ENCODE measurements at places on chromosomes 4 and X.
A peak's percentile ranks its signal among the peaks of the same experiment; 100 is the strongest.

DNA sequence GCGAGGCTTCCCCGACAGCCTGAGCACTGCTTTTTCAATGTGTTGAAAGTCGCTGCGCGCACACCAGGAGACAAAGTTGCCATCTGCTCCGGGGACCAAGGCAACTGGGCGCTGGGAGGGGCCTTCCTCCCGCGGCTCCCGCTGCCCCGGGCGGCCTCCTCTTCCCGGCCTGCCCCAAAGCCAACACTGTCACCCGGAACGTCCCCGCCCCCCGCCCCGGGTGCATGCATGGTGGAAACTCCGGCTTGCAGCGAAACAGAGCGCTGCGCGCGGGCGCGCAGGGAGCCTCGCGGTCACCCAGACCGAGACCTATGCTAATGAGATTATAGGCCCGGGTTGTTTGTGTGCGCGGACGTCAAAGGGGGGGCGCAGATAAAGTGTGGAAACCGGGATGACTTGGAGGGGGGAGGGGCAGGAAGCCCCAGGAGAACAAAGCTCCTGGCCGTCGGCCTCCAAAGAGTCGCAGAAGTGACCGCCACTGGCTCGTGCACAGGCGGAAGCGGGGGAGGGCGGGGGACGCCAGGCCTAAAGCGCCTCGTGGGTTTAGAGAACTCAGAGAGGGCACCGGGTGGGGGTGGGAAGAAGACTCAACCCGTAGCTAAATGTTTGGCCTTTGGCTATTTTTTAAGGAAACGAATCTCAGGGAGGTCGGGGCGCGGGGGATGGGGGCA lies 88.8 kb downstream of the BCOR start:
- no peak for DNase-seq

GRCh38 chrX:16124201-16124600 lies 836 bp downstream of the GRPR start:
- no peak for DNase-seq

DNA sequence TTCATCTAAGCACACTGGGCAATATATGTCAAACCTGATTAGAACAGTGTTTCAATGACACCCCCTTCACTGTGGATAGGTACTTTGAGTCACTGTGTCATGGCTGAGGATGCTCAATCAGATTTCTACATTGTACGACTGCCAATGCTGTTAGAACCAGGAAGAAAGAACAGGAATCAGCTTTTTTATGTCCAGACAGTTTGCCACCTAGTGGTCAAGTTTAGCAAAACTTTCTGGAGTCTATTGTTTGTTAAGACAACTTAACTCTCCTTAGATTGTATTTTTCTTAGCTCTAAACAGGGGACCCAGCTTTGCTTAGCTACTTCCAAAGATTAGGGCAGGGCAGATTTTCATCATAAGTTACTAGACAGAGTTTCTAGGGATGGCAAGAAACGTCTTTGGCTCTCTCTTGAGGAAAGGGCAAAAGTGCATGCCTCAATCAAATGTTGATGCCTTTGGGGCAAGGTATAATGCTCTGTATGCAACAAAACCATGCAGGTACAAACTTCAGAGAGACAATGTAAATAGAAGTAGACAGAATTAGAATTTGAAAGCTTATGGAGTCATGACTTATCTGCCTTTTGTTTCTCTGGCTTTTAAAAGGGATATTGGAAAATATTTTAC lies 40.5 kb upstream of the BMP3 start:
- DNase-seq, result peak; percentile 42

- DNase-seq, result no peak
Measured at GRCh38 chr4:7917669-7918068, 22.0 kb downstream of the AFAP1 start.

GRCh38 chrX:119266364-119266995 lies 30.4 kb downstream of the PGRMC1 start:
- DNase-seq, result no peak

DNA sequence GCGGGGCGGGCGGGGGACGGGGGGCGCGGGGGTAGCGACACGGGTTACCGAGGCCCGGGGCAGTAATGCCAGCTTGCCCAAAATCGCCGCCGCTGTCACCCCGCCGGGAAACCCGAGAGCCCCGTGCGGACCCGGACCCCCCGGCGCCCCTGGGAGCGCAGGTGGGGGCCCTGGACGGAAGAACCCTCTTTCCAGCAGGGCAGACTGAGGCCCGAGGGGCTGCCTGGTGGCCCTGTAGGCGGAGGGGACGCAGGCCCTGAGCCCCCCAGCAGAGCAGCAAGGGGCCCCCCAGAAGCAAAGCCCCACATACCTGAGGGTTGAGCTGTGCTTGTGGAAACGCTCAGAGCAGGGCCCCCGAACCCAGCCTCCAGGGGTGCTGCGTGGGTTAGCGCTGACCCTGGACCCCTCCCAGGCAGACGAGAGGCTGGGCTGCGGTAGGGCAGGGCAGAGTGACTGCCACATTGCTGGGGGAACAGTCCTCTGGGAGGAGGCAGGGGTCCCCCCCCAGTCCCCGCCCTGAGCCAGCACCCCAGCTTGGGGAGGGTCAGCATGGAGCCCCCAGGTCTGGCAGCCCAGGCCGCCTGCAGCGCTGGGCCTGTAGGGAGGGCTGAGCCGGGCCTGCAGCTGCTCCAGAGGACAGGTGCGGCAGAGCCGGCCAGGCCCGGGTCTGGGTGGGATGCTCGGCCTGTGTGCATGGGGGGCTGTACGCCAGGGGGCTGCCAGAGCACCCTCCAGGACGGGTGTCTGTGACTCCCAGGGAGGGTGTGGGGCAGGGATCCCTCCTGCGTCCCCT lies 646 bp downstream of the DOK7 start:
- DNase-seq, result no peak

- no peak for DNase-seq
Measured at GRCh38 chrX:38654302-38654701, 93.0 kb downstream of the TSPAN7 start.

DNA sequence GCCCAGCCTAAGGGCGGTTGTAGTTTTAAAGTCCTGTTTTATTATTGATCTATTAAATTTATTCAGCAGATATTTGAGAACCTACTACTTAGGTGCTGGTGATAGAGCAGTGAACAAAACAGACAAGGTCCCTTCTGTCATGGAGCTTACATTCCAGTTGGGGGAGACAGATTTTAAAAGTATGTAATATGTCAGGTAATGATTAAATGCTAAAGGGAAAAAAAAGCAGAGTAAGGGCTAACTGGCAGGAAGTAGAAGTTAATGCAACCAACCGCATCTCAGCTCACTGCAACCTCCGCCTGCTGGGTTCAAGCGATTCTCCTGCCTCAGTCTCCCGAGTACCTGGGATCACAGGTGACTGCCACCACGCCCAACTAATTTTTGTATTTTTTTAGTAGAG lies 7.8 kb upstream of the MCUB start:
- DNase-seq, result no peak

GRCh38 chr4:156969101-156969500 lies 2.5 kb downstream of the PDGFC start:
- no peak for DNase-seq

- no peak for DNase-seq
Measured at GRCh38 chr4:932713-933070, 432 bp downstream of the TMEM175 start.

- no peak for DNase-seq
Measured at GRCh38 chrX:9341291-9342201, 123.3 kb upstream of the TBL1X start.

DNA sequence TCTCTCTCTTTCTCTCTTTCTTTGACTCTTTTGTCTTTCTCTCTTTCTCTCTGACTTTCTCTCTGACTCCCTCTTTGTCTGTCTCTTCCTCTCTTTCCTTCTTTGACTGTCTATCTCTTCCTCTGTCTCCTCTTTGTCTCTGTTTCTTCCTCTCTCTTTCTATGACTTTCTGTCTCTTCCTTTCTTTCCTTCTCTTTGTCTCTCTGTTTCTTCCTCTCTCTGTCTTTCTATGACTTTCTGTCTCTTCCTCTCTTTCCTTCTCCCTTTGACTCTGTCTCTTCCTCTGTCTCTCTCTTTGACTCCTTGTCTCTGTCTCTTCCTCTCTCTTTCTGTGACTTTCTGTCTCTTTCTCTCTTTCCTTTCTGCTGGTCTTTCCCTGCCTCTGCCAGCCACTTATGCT lies 38.7 kb downstream of the HNRNPD start:
- no peak for DNase-seq

DNA sequence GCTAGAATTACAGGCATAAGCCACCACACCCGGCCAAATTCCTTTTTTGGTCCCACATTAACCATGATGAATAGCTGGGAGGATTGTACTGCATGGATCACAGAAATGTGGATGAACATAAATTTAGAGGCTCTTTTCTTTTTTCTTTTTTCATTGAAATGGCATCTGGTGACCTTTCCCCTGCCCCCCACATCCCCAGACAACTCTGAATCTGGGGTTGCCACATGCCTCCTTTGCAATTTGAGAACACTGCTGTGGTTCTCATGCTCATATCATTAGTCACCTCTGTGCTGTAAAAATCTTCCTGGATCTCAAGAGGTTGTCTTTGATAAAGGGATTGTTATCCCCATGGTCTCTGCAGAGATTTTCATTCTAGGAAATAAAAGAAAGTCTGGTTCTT lies 22.8 kb upstream of the FMR1NB start:
- DNase-seq, result no peak

GRCh38 chr4:138097912-138098600 lies 144.1 kb downstream of the SLC7A11 start:
- no peak for DNase-seq

GRCh38 chrX:56733459-56734046 lies 4.5 kb downstream of the NBDY start:
- peak; percentile 3 for DNase-seq

DNA sequence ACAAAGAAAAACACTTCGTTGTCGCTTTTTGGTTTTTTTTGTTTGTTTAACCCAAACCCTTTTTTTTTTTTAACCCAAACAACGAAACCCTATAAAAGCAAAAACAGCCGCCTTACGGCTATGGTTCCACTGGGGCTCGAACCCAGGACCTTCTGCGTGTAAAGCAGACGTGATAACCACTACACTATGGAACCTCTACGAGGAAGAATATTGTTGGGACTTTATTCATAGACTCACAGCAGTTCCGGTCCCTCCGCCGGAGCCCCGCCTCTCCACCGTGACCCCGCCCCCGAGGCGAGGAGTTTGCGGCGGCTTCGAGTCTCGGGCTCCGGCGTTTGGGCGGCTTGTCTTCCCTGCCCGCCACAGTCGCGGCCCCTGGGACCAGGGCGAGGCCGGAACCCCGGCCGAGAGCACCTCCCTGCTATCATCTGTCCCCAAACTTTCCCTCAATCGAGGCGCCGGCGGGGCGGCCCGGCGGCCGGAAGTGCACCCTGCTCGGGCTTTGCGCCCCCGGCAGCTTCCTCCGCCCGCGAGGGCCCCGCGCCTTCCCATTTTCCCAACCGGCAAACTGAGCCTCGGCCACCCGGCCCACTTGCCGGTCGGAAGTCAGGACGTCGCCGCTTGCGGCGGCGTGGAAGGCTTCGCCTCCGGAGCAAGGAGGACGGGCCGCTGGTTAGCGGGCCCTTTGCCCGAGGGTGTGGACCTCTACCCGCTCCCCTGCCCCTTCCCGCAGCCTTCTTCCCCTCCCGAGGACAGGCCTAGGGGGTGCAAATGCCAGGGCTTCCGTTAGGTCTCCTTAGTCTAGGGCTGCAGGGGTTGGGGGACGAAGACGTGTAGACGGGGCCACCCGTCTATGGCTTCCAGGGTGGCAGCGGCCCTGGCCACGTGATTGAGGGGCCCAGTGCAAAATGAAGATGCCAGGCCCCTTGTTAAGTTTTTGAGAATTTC lies 3.2 kb upstream of the RS1 start:
- peak; percentile 68 for DNase-seq

- DNase-seq, result no peak
Measured at GRCh38 chr4:155638195-155638965, 28.3 kb upstream of the GUCY1A1 start.

DNA sequence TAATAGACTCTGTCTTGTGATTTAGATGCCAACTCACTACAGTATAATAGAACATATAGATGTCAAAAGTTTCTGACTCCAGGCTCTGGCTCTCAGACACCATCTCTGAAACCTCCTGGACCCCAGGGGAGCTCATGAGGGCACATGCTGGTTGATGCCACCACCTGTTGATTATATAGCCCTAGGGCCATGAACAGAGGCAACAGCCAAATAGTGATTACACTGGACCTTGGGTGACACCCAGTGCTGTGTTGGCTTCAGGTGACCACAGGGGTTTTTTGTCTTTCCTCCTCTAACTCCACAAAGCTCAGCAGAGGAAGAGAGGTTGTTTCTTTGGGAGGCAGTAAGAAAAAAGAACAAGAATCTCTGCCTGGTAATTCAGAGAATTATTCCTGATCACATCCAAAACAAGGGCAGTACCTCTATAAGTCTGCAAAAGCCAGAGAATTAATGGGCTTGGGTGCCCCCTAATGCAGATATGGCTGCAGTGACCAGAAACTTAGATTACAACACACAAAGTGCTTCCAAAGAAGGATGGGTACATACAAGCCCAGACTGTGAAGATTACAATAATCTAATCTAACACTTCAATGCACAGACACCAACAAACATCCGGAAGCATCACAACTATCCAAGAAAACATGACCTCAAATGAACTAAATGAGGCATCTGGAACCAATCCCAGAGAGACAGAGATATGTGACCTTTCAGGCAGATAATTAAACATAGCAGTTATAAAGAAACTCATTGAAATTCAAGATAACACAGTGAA lies 1920.6 kb downstream of the ARAP2 start:
- no peak for DNase-seq

DNA sequence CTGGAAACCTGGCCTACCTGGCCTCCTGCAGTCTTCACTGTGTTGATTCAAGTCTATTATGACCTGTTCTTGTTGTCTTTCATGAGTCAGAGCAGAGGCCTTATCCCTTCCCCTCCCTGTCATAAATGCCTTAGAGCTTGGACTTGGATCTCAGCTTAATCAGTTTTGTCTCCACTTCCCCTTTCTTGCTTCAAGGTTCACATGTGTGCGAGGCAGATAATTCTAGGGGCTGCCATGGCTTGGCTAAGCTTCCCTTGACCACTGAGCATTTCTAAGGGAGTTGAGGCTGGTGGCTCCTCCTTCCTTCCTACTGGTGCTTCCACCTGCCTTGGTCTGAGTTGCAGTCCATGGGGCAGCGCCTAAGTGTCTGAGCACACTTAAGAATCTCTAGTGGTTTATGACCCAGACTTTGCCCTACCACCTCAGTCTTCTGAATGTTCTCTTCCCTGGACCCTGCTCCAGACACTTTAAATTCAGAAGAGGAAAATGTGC lies 1.7 kb upstream of the HEPH start:
- DNase-seq, result no peak

DNA sequence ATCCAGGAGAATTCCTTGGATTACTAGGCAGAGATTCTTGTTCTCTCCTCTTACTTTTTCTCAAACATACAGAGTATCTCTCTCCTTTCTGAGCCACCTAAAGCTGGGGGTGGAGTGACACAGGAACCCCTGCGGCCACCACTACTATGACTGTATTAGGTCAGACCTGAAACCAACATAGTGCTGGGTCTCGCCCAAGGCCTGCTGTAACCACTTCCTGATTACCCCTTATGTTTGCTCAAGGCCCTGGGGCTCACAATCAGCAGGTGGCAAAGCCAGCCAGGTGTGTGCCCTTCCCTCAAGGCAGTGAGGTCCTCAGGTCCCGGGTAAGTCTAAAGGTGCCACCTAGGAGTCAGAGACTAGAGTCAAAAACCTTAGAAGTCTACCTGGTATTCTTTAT lies 166.4 kb downstream of the PARM1 start:
- DNase-seq, result no peak
